CD4-positive, alpha-beta T cell treated with Interleukin-17A for 1 hour (primary cell): ENCODE measurements at places on chromosomes 2 and 18.

DNA sequence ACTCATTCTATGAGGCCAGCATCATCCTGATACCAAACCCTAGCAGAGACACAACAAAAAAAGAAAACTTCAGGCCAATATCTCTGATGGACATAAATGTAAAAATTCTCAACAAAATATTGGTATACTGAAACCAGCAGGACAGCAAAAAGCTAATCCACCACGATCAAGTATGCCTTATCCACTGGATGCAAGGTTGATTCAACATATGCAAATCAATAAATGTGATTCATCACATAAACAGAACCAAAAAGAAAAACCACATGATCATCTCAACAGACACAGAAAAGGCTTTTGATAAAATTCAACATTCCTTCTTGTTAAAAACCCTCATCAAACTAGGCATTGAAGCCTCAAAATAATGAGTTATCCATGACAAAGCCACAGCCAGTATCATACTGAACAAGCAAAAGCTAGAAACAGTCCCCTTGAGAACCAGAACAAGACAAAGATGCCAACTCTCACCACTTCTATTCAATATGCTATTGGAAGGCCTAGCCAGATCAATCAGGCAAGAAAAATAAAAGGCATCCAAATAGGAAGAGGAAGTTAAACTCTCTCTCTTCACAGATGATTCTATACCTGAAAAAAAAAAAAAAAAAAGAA, 45.3 kb downstream of the RTTN start:
- no peak for DNase-seq

- no peak for DNase-seq
Observed at GRCh38 chr2:158922601-158923000, 45.8 kb upstream of the TANC1 start.

GRCh38 chr18:79397830-79398761, 2.4 kb downstream of the NFATC1 start:
- DNase-seq: no peak

DNA sequence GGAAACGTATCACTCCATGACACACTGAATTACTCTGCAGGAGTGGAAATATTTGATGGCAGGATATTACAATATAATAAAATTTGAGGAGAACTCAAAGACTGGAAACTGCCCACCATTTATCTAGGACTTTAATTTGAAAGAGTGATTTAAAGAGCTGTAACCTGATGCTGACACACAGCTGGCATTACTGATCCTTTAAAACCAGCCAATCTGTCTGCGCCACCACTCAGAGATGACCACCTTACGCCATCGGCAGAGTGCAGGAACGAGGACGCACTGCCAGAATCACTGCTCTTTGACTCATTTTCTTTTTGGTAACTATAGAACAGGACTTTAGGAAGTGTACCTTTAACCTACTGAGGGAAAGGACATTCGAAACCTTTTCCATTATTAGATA, 114.1 kb downstream of the EPB41L3 start:
- no peak for DNase-seq

GRCh38 chr2:98634406-98635092, 26.2 kb downstream of the UNC50 start:
- peak; percentile 62 for DNase-seq

DNA sequence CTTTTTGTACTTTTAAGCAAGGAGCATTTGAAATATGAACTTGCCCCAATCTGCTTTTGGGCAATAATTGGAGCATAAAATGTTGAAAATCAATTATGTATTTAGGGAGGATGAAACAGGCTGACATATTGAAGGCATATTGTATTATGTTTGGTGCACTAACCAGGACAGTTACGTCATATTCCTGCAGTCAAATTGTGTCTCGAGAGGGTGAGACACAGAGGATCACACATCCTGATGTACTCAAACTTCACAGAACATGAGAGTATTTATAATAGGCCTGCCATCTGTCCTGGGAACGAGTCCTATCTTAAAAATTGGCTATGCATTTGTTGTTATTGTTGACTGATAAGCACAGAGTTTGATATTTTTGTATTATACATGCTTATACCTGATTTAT, 44.7 kb downstream of the TANC1 start:
- no peak for DNase-seq

- peak; percentile 23 for DNase-seq
Observed at GRCh38 chr2:216131175-216131926, 22.2 kb downstream of the XRCC5 start.

GRCh38 chr2:236949089-236949905, 136.4 kb upstream of the COPS8 start:
- DNase-seq: no peak

- DNase-seq: no peak
Observed at GRCh38 chr2:43803113-43803512, 29.3 kb downstream of the DYNC2LI1 start.

DNA sequence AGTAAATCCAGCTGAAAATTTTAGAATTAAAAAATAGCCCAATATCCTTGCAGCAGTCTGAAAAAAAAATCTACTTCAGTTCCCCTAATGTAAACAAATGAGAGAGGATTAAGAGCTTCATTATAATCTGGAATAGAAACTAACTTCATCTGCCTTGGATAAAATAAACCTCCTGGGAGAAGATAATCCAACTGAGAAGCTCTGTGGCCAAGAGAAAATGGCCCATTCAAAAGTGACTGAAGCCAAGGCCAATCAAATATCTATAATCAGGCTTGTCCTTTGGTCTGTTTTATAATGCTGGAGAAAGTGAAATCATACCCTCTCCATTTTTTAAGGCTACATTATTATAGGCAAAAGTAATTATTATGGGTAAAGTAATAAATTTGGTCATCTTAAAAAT, 110.0 kb downstream of the NEB start:
- DNase-seq: no peak

DNA sequence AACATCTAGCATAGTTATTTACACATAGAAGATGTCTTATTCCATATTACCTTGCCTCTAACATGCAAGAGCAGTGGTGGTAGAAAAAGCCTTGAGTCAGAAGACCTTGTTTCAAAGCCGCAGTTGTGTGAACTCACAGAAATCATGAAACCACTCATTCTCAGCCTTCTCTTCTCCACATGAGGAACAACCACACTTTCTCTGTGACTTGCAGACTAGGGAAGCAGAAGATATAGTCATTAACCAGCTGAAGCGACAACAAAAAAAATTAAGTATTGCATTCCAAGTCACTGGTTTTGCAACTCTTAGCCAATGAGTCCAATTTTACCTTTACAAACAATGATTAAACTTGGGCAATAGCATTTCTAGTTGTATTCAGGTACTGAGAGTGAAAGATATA, 19.0 kb downstream of the TWSG1 start:
- DNase-seq: no peak

- DNase-seq: no peak
Observed at GRCh38 chr2:239625156-239625845, 224.5 kb upstream of the HDAC4 start.

GRCh38 chr18:12821408-12821807, 62.6 kb downstream of the PTPN2 start:
- no peak for DNase-seq

DNA sequence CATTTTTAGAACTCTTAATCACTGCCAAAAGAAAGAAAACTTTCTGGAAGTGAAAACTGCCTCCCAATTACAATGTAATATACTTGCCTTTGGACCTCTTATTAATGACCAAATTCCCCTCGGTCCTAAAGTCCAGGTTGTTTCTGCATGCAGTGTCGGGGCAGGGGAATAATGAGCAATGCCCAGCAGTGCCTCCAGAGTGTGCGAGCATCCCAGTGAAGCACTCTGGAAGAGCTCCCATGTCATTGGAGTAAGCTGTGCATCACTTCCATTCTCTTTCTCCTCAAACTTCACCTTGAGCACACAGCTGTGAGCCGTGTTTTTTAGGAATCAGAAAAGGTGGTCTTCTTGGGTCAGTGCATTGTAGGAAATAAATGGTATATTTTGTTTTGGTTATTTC, 107.1 kb downstream of the SH3RF3 start:
- DNase-seq: no peak

DNA sequence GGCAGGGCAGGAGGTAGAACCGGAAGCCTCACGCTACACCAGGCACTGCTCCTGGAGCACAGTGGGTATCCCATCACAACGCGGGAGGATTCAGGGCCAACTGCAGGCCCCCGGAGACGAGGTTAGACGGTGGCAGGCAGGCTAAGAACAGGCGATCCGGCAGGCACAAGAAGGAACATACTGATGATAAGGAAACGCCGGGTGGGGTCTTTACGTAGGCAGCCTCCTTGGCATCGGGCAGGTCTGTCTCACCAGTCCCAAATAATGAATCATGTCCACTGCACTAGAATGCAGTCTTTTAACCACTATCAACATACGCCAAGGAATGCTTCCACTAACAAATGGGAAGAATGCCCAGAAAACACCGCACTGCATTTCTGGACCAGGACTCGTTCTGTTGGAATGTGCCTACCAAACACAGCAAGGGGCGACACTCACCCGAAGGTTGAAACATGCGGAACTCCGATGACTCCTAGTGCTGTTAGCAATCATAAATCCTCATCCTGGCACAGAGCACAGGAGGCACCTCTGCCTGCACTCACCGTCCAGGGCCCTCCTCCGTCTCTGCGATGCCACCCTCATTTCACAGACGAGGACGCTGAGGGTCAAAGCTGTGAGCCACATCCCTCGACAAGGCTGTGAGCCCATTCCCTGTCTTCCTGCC, 35.2 kb downstream of the ZNF516 start:
- no peak for DNase-seq

GRCh38 chr2:26700078-26700477, 7.6 kb downstream of the KCNK3 start:
- no peak for DNase-seq

GRCh38 chr2:74744731-74745515, 89.0 kb upstream of the HK2 start:
- no peak for DNase-seq

GRCh38 chr2:172995323-172996244, 80.1 kb upstream of the MAP3K20 start:
- no peak for DNase-seq

- no peak for DNase-seq
Observed at GRCh38 chr2:108637304-108637669, 82.0 kb upstream of the RANBP2 start.

- no peak for DNase-seq
Observed at GRCh38 chr2:196229013-196229412, 57.6 kb upstream of the STK17B start.

GRCh38 chr18:11154368-11154989, 5.1 kb upstream of the PIEZO2 start:
- DNase-seq: peak; percentile 3
